ENCODE measurements at places on chromosomes 11 and 22.

- no peak for DNase-seq
These were observed 77.3 kb upstream of the SHISAL1 start for GRCh38 chr22:44389926-44390612.

GRCh38 chr22:29936186-29936585 lies 53.2 kb downstream of the MTMR3 start:
- no peak for DNase-seq

GRCh38 chr11:77441426-77441825 lies 32.5 kb downstream of the PAK1 start:
- DNase-seq = no peak

DNA sequence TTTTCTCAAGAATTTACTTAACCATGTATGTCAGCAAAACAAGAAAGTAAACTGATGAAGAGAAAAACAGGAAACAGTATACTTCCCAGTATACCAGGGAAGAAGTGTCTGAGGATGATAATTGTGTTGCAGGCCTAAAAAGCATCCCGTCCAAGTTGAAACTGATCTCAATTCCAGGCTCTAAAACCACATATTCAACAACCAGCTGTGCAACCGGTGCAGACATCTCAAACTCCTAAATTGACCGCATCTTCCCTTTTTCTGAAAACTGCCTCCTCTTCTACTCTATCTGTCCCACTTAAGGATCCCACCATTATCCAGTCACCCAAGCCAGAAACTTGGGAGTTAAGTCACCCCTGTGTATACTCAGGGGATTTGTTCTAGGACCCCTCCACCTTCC lies 47.2 kb downstream of the CCDC83 start:
- DNase-seq = no peak

GRCh38 chr11:112392904-112393303 lies 132.2 kb upstream of the PLET1 start:
- no peak for DNase-seq

- no peak for DNase-seq
These were observed 17.6 kb upstream of the CLPB start for GRCh38 chr11:72451831-72452376.

GRCh38 chr22:36162127-36163034 lies 1.8 kb upstream of the APOL3 start:
- DNase-seq = no peak

- no peak for DNase-seq
These were observed 11.9 kb downstream of the TBCEL start for GRCh38 chr11:121035780-121036179.

- DNase-seq = no peak
These were observed 327.0 kb downstream of the DYNC2H1 start for GRCh38 chr11:103436131-103436770.

GRCh38 chr11:126355324-126355925 lies at the start of gene ST3GAL4:
Gene ST3GAL4 (plus strand): TSS chr11:126355686. CDS start chr11:126406156, 50,470 bp downstream.
- peak; percentile 42 for DNase-seq
